ENCODE measurements at places on chromosomes 16 and 17.

DNA sequence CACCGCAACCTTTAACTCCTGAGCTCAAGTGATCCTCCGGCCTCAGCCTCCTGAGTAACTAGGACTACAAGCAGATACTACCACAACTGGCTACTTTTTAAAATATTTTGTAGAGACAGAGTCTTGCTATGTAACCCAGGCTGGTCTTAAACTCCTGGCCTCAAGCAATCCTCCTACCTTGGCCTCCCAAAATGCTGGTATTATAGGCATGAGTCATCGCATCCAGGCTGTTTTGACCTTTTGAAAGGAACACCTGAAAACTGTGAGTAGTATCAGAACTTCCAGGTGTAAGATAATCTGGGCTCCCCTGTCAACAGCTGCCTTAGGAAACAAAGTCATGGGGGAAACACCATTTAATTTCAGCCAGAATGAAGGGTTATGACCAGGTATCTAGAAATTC lies 77.5 kb downstream of the CYTH1 start:
- DNase-seq, result no peak
- H3K27me3 ChIP-seq, result no peaks in the 10 kb centered on the region
- no peaks in the 10 kb centered on the region for H3K4me1 ChIP-seq
- no peak overlapping the region for H3K27ac ChIP-seq

- DNase-seq, result peak; percentile 95
- H3K36me3 ChIP-seq, result no peaks in the 10 kb centered on the region
- no peak overlapping the region for H3K4me3 ChIP-seq
- no peaks in the 10 kb centered on the region for H3K27me3 ChIP-seq
These were observed 10.5 kb upstream of the TSPOAP1 start for GRCh38 chr17:58338841-58339754.

DNA sequence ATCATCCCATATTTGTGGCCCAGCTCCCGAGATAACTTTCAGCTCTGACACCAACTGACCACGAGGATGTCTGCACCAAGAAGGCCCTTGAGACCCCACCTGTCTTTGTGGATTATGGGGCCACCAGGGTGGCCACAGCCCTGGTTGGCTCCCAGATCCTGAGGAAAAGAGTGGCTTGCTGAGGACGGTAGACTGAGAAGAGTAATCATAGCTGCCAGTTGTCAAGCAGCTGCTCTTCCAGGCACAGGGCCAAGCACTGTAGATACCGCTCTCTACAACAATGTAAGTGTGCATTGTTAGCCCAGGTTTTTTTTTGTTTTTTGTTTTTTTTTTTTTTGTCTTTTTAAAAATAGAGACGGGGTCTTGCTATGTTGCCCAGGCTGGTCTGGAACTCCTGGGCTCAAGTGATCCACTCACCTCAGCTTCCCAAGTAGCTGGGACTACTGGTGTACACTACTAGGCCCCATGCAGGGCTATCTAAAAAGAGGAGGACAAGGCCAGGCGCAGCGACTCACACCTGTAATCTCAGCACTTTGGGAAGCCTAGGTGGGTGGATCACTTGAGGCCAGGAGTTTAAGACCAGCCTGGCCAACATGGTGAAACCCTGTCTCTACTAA lies 9.6 kb downstream of the ZNF205 start:
- no peak overlapping the region for H3K27ac ChIP-seq
- DNase-seq, result no peak
- H3K27me3 ChIP-seq, result no peaks in the 10 kb centered on the region
- H3K4me1 ChIP-seq, result no peaks in the 10 kb centered on the region

GRCh38 chr17:80202197-80202596 lies 17.9 kb downstream of the SGSH start:
- no peak overlapping the region for H3K4me3 ChIP-seq
- no peak overlapping the region for H3K27ac ChIP-seq

- no peak for DNase-seq
- H3K4me1 ChIP-seq, result no peaks in the 10 kb centered on the region
- H3K4me3 ChIP-seq, result no peak overlapping the region
- no peaks in the 10 kb centered on the region for H3K27me3 ChIP-seq
- H3K27ac ChIP-seq, result no peak overlapping the region
These were observed 6.9 kb downstream of the HERPUD1 start for GRCh38 chr16:56938664-56939513.

GRCh38 chr17:60615108-60615507 lies 15.1 kb downstream of the PPM1D start:
- H3K4me1 ChIP-seq, result no peaks in the 10 kb centered on the region
- peaks cover 7% of the 10 kb centered on the region for H3K36me3 ChIP-seq
- no peak overlapping the region for H3K4me3 ChIP-seq
- no peaks in the 10 kb centered on the region for H3K27me3 ChIP-seq

GRCh38 chr16:46757339-46758050 lies 9.4 kb upstream of the MYLK3 start:
- H3K36me3 ChIP-seq, result no peaks in the 10 kb centered on the region
- H3K4me3 ChIP-seq, result no peak overlapping the region
- H3K4me1 ChIP-seq, result no peaks in the 10 kb centered on the region
- H3K27me3 ChIP-seq, result no peaks in the 10 kb centered on the region
- DNase-seq, result no peak

- H3K36me3 ChIP-seq, result peaks cover 16% of the 10 kb centered on the region
- H3K4me1 ChIP-seq, result no peaks in the 10 kb centered on the region
- no peak overlapping the region for H3K4me3 ChIP-seq
- DNase-seq, result no peak
- H3K27me3 ChIP-seq, result no peaks in the 10 kb centered on the region
- H3K27ac ChIP-seq, result no peak overlapping the region
These were observed 10.0 kb downstream of the GPT2 start for GRCh38 chr16:46894036-46894672.

- H3K27ac ChIP-seq, result no peak overlapping the region
- H3K4me1 ChIP-seq, result no peaks in the 10 kb centered on the region
- peaks cover 3% of the 10 kb centered on the region for H3K36me3 ChIP-seq
These were observed 180.9 kb downstream of the GRIN2A start for GRCh38 chr16:10001258-10001775.

- H3K36me3 ChIP-seq, result no peaks in the 10 kb centered on the region
- no peaks in the 10 kb centered on the region for H3K27me3 ChIP-seq
- no peak overlapping the region for H3K27ac ChIP-seq
- no peak overlapping the region for H3K4me3 ChIP-seq
- DNase-seq, result no peak
These were observed 100.5 kb downstream of the MSI2 start for GRCh38 chr17:57356719-57357391.

GRCh38 chr17:60231234-60231633 lies 81.5 kb downstream of the CA4 start:
- H3K27ac ChIP-seq, result no peak overlapping the region
- no peak overlapping the region for H3K4me3 ChIP-seq
- peaks cover 13% of the 10 kb centered on the region for H3K36me3 ChIP-seq
- DNase-seq, result no peak
- no peaks in the 10 kb centered on the region for H3K27me3 ChIP-seq

DNA sequence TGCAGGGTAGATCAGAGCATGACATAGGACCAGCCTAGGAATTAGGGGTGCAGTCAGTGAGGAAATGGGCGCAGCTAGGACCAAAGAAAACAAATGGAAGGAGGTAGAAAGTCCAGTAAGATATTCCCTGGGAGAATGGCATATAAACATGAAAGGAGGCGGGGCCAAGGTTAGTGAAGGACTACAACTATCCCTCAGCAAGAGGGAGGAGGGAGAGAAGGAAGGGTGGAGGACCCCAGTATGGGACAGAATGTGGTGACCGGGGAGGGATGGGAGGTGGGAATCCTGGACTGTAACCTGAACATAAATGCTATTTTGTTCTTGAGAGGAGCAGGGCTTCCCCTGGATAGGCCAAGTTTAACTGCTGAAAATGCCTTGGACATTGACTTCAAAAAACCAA lies 22.8 kb downstream of the ITGB3 start:
- peaks cover 21% of the 10 kb centered on the region for H3K4me1 ChIP-seq
- DNase-seq, result no peak
- 0 out of 2 replicates have a peak, but pooled peaks cover 2% of the 10 kb centered on the region for H3K27me3 ChIP-seq
- H3K36me3 ChIP-seq, result no peaks in the 10 kb centered on the region
- H3K4me3 ChIP-seq, result no peak overlapping the region

DNA sequence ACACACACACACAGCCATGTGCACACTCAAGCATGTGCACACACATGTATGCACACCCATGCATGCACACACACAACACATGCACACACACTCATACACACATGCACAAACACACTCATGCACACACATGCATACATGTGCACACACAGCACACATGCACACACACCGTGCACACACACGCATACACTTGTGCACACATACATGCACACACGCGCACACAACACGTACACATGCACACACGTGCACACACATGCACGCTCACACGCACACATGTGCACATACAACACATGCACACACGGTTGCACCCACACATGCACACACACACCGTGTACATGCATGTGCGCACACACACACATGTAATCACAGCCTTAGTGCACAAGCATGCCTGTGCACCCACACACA lies 230.4 kb upstream of the GSE1 start:
- no peaks in the 10 kb centered on the region for H3K4me1 ChIP-seq
- H3K36me3 ChIP-seq, result no peaks in the 10 kb centered on the region
- no peak overlapping the region for H3K4me3 ChIP-seq
- no peak for DNase-seq
- no peaks in the 10 kb centered on the region for H3K27me3 ChIP-seq

GRCh38 chr16:88686062-88686438 lies 257 bp downstream of the SNAI3 start:
- no peaks in the 10 kb centered on the region for H3K36me3 ChIP-seq
- no peaks in the 10 kb centered on the region for H3K27me3 ChIP-seq
- H3K27ac ChIP-seq, result no peak overlapping the region
- DNase-seq, result no peak

GRCh38 chr17:76740329-76741118 lies 2.6 kb downstream of the MFSD11 start:
- H3K4me1 ChIP-seq, result no peaks in the 10 kb centered on the region
- H3K27ac ChIP-seq, result no peak overlapping the region
- no peak overlapping the region for H3K4me3 ChIP-seq
- DNase-seq, result no peak
- no peaks in the 10 kb centered on the region for H3K27me3 ChIP-seq

- no peaks in the 10 kb centered on the region for H3K36me3 ChIP-seq
- no peak overlapping the region for H3K27ac ChIP-seq
These were observed 4.7 kb upstream of the KDM8 start for GRCh38 chr16:27198451-27199234.

DNA sequence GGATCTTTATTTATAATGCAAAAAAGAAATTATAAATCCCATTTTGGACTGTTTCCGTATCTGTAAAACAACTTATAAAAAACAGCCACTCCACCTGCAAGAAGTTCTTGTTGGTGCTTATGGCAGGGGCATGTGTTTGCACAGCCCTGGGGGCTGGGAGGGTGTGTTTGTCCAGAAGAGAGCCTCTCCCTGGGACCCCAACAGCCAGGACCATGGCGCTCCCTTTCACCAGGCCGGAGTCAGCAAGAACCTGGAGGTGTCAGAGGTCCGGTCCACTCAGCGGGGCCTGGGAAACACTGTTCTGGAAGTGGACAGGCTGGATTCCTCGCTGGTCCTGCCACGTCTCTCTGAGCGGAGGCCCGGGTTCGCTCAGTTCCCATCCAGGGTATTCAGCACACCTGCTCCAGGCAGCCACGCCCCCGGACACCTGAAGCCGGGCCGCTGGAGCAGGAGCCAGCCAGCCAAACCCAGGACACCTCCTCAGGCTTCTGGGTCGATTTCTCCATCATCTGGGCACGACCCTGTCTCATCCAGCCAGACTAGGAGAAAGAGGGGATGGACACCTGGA lies 18.9 kb upstream of the GINS2 start:
- H3K27me3 ChIP-seq, result no peaks in the 10 kb centered on the region
- no peak overlapping the region for H3K4me3 ChIP-seq
- no peak for DNase-seq
- no peak overlapping the region for H3K27ac ChIP-seq

- no peaks in the 10 kb centered on the region for H3K27me3 ChIP-seq
- H3K4me1 ChIP-seq, result no peaks in the 10 kb centered on the region
- peaks cover 8% of the 10 kb centered on the region for H3K36me3 ChIP-seq
These were observed 21.8 kb upstream of the CACNG4 start for GRCh38 chr17:66942451-66943264.

DNA sequence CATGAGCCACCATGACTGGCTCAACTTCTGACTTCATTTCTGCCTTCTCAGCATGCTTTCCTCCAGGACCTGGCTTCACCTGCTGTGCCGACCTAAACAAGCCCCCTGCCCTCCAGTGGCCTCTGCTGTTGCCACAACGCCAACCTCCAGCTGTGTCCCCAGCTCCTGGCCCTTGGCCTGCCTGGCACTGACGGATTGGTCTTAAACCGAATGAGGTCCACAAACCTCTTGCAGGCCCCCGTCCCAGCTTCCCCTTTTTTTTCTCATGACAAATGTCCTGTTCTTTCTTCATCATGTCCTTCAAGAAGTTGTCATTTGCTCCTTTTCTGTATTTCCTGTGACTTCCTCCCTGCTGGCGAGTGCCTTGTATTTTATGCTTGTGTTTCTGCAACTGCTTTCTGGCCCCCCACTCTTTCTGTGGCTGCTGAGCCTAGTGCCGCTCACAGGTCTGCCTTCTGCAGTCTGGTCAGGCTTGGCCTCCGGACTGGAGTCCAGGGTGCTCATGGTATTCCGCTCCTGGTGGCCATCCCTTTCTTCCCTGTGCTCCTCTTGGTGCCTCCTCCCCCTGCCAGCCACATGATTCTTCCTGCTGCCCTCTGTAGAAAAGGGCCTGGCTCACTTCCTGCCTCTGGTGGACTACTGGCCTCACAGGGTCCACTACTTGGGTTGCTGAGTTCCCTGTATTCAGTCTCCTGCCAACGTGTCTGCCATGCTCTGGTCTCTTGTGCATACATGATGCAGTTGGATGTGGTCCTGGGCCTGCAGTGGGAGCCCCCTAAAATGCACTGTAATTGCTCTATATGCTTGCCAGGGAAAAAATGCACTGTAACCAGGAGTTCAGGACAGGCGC lies 2.9 kb downstream of the ATP6V0C start:
- H3K27ac ChIP-seq, result no peak overlapping the region
- H3K36me3 ChIP-seq, result peaks cover 22% of the 10 kb centered on the region
- no peak for DNase-seq
- peaks cover 3% of the 10 kb centered on the region for H3K4me1 ChIP-seq
- H3K27me3 ChIP-seq, result no peaks in the 10 kb centered on the region

DNA sequence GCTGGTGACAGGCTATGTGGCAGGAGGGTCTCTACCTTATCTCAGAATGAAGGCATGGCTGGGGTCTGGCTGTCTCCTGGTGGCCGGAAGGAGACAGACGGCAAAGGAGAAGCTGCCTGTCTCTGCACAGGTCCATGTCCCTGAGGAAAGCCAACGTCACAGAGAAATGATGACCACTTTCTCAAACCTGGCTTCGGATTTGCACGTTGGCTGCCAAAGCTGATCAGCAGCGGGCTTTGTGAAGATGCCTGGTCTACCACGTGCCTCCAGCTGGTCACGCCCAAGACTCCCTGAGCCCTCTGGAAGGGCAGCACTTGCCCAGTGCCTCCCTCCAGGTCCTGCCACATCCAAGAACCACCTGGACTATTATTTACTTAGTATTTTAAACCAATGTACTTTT lies 8.4 kb downstream of the DEXI start:
- no peak overlapping the region for H3K4me3 ChIP-seq
- H3K4me1 ChIP-seq, result no peaks in the 10 kb centered on the region
- no peaks in the 10 kb centered on the region for H3K27me3 ChIP-seq
- DNase-seq, result no peak
- H3K27ac ChIP-seq, result no peak overlapping the region

Measured in H9 (cell line).